ENCODE measurements at places on chromosomes 1 and 21.

DNA sequence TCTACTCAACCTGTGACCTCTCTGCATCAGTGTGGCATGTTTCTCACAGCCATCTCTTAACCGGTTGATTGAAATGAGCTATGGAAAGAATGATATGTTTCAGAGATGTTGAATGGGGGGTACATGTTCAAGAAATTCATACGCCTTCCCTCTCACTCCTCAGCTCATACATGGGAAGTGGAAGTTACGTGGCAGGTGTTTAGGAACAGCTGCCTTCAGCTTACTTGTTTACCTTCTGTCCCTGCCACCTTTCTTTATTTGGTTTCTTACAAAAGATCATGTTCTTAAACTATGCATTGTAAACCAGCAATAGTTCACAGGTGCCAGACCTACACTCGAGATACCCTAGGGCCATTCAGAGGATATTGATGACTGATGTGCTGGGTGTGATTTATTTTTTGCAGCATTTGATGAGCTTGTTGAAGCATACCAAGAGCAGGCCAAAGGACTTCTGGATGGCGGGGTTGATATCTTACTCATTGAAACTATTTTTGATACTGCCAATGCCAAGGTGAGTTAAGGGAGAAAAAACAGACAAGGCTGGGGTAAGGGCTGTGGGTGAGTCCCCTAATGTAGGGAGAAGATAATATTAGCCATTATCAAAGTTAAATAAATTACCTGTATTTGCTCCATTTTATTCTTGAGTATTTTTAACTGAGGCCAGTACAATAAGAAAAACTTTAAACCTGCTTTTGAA lies 17.4 kb downstream of the MTR start:
- no peak for DNase-seq

DNA sequence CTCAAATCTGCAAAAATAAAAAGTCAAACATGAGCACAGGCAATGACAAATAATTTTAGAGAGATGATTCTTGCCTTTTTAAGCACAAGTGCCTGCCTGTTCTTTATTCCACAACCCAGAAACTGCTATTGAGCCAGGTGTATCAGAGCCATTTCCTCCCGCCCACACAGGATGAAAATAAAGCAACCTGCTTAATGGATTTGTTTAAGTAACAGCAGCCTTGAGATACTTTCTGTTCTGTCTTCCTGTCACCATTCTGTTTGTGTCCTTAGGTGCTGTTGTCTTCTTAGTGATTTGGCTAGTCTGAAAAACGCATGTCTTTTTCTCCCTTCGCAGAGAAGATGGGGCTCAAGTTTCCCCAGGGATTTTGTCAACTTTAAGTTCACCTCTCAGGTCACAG lies 11.4 kb downstream of the RPE65 start:
- no peak for DNase-seq

DNA sequence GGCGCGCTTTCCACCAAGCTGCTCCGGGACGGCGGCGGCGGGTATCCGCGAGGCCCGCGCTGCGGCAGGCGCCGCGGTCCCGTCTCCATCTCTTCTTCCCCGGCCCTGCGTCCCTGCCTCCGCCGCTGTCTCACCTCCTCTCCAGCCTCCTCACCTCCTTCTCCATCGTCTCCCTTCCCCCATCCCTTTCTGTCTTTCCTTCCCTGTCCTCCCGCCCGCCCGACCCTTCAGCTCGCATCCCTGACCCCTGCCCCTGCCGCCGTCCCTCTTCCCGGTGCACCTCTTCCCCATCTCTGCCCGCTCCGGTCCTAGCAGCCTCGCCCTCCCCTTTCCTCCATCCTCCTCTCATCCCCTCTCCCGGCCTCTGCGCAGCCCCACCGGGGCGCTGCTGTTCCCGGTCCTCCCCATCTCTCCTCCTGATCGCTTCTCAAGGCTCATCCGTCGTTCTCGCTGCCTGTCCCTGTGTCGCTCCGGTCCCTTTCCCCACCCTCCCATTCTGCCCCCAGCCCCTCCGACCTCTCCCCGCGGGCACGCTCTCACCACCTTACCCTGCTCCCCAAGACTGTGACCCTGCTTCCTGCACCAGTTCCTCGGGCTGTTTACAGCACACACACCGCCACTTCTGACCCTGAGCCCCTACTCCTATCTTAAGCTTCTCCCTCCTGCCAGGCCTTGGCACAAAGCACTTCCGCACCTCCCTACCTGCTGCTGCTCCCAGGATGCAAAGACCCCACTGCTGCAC lies 760 bp upstream of the NPHP4 start:
- no peak for DNase-seq

DNA sequence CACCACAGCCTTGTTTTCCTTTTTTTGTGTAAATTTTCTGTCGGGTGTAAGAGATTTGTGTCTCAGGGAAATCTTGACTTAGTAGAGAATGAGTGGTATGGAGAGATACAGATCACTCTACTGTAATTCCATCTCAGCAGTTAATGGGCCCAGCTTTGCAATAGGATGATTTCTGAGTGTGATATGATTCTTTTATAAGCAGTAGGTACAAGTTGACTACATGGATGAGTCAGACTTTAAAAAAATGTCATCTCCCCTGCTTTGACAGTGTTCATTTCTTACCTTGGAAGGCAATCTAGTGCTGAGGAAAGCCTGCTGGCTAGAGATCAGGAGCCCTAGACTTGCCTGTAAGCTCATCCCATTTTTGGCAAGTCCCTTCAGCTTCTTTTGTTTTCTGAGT lies 261.9 kb downstream of the RYR2 start:
- DNase-seq, result no peak

- no peak for DNase-seq
Measured at GRCh38 chr1:96674915-96675314, 46.7 kb upstream of the PTBP2 start.

- no peak for DNase-seq
Measured at GRCh38 chr1:224884361-224884801, 45.1 kb upstream of the DNAH14 start.

- no peak for DNase-seq
Measured at GRCh38 chr1:99149952-99150351, 114.3 kb upstream of the PLPPR4 start.

DNA sequence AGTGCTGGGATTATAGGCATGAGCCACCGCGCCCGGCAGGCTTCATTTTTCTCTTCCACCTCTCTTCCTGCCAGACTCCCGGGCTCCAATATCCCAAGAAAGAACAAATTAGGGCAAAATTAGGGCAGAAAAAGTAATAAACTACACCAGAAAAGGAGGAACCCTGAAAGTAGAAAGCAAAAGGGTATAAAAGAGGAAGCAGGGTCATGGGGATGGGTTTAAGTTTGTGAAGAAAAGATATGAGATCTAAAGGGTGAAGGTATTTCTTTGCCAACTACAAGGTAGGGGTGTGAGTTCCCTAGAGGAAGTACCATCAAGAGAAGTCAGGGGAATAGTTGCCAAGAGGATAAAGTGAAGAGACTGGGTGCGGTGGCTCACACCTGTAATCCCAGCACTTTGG lies 9.9 kb downstream of the PTPN22 start:
- DNase-seq, result no peak

GRCh38 chr1:42983693-42984092 lies 25.0 kb upstream of the SLC2A1 start:
- no peak for DNase-seq

DNA sequence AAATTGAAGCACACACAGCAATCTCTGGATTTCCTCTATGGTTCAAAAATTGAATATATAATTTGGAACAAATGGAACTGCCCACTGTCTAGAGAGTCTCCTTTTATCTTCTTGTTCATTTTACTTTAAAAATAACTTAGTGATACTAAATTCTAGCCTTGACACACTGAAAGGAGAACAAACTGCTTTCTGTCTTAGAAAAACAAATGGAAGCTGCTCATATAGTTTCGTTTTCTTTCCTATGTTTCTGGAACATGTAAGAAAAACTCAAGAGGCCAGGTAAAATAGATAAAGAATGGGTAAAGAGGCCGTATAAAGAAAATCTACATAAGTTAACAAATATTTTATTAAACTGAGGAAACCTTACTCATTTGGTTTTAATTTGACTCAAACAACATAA lies 332.7 kb downstream of the NEGR1 start:
- DNase-seq, result no peak

DNA sequence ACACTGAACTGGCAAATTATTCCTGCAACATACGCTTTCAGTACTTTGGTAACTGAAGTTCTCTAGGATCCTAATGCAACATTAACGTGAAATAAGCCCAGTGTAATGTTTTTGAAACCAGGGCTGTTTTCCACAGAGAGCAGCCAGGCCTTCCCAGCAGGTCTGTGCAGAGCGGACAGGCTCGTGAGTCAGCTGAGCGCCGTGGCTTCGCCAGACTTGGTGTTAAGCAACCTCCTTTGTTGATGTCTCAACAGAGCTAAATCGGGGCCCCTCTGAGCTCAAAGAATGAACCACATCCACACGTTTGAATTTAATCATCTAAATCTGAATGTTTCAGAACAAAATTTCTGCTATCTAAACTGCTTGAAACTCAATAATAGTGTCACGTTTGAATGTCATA lies 181.8 kb upstream of the FMN2 start:
- DNase-seq, result no peak

DNA sequence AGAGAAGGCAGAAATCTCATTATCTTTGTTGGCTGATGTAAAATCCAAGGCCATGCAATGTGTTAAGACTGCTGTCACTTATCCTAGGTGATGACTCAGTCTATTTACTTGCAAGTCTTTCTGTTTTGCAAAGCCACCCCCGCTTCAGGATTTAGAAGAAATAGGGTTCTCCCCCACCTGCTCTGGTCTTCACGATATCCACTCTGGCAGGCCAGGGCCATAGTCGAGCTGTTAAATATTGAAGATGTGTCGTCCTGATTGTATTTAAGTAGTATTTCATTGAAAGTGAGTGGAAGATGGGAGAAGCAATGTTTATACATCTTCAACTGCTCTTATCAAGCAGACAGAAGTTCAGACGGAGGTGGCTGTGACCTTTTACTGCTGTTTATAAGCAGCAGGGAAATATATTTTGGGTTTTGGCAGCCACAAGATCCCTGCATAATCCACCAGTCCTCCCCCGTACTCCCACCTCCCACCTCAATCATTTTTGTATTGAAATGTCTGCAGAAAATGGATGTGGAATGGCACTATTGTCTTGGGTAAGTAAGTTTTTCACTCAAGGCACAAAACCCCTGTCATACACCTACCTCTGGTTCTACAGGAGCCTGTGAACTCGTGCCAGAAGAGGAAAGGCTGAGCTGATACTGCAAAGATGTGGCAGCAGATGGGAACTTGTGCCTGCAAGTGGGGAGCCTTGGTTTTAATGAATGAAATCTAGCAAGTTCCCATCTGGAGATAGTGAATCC lies 117.4 kb downstream of the MRPS6 start:
- no peak for DNase-seq

DNA sequence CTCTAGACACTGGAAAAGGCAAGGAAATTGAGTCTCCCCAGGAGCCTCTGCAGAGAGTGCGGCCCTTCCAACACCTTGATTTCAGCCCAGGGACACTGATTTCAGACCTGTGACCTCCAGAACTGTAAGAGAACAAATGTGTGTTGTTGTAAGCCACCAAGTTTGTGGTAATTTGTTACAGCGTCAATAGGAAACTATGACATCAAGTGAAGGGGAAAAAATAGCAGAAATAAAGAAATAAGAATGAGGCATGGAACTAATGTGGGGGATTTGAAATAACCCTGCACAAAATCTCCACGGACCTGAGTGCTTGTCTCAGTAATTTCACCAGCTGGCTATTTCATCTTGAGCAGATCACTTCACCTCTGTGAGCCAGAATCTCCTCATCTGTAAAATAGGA lies 227.8 kb upstream of the JUN start:
- DNase-seq, result no peak

DNA sequence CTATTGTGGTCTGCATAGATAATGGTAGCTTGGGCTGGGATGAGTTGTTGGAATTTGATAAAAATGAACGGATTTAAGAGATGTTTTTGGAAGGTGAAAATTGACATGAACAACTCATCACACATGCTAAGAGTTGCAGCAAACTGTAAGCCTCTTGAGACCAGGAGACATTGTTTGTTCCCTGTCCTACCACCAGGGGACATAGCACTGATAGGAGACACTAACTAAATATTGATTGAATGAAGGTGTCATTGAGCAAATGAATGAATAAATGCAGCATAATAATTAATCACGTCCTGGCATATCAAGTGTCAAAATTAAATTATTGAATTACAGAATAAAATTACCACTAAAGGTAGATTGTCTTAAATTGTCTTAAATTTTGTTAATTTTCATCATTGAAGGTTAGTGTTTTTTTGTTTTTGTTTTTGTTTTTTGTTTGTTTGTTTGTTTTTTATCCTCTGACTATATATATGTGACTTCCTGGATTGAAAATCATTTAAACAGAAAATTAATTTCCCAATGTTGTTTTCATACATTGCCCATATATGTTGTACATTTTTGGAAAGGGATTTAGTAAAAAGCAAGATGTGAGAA lies 285.3 kb upstream of the C1orf105 start:
- DNase-seq, result no peak

DNA sequence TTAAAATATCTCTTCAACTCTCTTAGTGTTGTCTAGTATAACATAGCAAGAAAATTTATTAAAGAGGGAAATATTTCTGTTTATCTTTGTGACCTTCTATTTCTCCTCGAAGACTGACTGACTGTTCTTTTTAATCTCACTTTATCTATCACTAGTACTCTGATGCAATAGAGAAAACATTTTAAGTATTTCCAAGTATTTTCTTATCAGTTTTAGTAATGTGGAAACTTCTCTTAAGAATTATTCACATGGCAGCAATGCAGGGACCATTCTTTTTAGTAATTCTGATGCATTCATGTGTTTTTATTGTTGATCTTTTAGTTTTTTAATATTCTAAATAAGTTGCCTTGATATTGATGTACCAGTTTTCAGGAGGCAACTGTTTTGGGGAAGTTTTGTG lies 115.7 kb downstream of the NEK7 start:
- DNase-seq, result no peak

DNA sequence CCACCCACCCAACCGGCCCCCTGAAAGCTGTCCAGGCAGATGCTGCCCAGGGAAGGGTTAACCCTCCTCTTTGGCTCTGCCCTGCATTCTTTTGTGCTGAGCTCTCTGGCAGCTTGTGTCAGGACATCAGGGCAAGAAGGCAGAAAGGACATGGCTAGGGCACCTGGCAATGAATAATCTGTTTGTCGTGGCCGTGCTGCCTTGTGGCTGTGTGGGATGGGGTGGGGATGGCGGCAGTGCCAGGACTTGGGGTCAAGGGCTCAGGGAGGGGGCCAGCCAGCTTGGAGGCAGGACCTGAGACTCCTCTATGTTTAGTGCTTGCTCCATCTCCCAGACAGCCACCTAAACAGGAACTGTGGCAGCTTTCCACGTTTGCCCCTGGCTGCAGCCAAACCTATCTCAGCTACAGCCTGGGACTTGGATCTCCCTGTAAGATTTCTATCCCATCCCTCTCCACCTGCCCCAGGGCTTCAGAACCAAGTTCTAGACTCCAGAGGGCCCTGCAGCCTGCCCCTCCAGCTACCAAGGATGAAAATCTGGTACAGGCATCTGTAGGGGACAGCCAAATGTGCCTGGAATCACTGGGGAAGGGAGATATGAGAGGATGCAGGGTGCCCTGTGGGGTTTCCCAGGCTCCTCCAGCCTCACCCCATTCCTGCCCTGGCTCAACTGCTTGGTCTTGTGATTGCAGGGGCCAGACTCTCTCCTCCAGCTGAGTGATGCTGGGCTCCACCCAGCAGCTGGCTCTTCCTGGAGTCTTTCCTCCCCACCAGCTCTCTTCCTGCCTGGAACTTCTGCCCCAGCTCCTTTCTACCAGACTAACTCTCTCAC lies 9.6 kb upstream of the GPR37L1 start:
- DNase-seq, result no peak

Measured in stimulated activated CD8-positive, alpha-beta memory T cell treated with anti-CD3 and anti-CD28 coated beads, Interleukin-2, amount 100 ng/mL, for 1 hour (primary cell).